ENCODE measurements at places on chromosomes 7 and 10.
A peak's percentile ranks its signal among the peaks of the same experiment; 100 is the strongest.

- no peak for DNase-seq
Observed at GRCh38 chr10:56091872-56092271, 269.2 kb downstream of the ZWINT start.

DNA sequence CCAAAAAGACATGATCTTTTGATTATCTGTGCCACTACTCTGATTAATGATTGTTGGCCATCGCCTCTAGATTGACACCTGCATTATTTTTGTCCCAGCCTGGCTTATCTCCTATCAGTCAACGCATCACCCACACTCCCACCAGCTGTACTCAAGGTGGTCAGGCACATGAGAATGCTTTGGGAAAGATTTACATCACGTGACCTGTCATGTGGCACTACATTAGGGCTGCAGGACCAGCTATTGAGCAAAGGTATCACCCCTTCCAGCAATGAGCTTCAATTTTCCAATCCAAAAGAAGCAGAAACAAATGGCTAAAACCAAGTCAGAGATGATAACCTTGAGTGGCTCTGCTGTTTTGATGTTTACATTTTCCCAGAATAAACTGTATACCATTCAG is 204.3 kb downstream of the PLXNA4 start:
- DNase-seq: no peak

- DNase-seq: no peak
Observed at GRCh38 chr10:100183481-100183880, 2.3 kb downstream of the ERLIN1 start.

DNA sequence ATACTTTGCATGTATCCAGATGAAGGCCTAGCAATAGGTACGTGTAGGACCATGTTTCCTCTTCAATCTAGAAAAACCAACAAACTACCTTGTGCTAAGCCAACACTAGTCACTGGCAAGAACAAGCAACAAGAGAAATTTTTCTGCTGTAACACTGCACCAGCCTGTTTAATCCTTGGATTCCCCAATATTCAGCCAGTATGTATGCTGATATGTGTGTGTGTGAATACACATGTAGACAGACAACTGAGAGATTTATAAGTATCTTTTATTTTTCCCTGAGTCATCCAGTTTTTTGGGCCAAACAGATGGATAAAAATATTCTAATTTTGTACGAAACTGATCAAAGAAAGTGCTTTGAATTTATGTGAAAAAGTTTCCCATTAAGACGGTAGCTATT is 26.2 kb downstream of the GLI3 start:
- DNase-seq: no peak

- peak; percentile 20 for DNase-seq
Observed at GRCh38 chr7:130461272-130461671, 20.5 kb upstream of the CEP41 start.

GRCh38 chr7:148481971-148482626 is 108.5 kb upstream of the C7orf33 start:
- DNase-seq: no peak

- no peak for DNase-seq
Observed at GRCh38 chr7:30707391-30708357, 25.4 kb upstream of the CRHR2 start.

DNA sequence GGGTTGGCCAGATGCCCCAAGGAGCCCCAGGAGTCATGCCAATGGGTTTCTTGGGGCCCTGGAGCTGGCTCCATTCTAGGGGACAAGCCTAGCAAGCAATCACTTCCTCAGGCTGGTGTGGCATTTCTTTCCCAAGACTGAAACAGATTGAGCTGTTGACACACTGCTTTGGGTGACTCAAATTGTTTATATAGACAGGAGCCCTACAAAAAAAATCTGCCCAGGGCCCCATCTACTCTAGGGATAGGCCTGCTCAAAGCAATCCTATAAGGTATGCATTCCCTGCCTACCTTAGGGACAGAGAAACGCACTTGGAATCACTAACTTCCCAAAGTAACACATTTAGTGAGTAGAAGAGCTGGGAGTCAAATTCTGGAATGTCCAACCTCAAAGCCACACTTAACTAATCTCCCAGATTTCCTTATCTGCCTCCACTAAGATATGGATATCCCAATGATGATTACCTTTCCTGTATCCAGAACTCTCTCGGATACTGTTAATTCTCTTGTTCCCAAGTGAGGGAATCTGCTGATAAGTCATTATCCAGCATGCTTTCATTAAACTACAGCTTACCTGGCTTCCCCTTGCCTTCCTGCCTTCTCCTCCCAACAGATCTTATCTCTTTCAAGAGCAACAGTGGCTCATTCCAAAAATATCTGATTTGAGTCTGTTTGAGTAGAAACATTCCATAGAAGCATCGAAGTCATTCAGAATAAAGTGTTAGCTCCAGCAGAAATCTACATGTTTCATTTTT is 3.1 kb downstream of the ABLIM1 start:
- DNase-seq: no peak
